ENCODE measurements at places on chromosomes 3 and 15. TPM values are rescaled to one million over a fixed set of nuclear protein-coding genes. Genes with fewer than 3 reads are reported as not detected.

The HTD2 gene
- total RNA-seq = 14.9 TPM

The IGSF11 gene
- total RNA-seq = 1.6 TPM

The SLC24A1 gene
- total RNA-seq = 1.7 TPM

The CHRNA7 gene
- 0.55 TPM for total RNA-seq

The BUB1B gene
- total RNA-seq = 1.7 TPM

The C3orf49 gene
- total RNA-seq = not detected

The CFAP91 gene
- total RNA-seq = 0.45 TPM

The EPHB1 gene
- total RNA-seq = 1.8 TPM

The BCHE gene
- total RNA-seq = 2.6 TPM

The GOLGA8M gene
- 1.4 TPM for total RNA-seq

The GOLGA8R gene
- total RNA-seq = 5.2 TPM

The SPG21 gene
- 47.8 TPM for total RNA-seq

The PLXNB1 gene
- total RNA-seq = 50.8 TPM

The EPM2AIP1 gene
- 19.1 TPM for total RNA-seq

The PCOLCE2 gene
- 58.2 TPM for total RNA-seq

The NR1I2 gene
- 0.12 TPM for total RNA-seq

The ALDH1A3 gene
- 6.8 TPM for total RNA-seq

The ISL2 gene
- not detected for total RNA-seq

The NPAP1 gene
- total RNA-seq = not detected

The SLC6A11 gene
- not detected for total RNA-seq

The XIRP1 gene
- 263 TPM for total RNA-seq

The IL17RD gene
- total RNA-seq = 4.4 TPM
